CD4-positive, alpha-beta T cell treated with Interleukin-2 at 100 ng/mL for 4 hours (primary cell): ENCODE measurements at places on chromosomes 1 and 21.

GRCh38 chr1:89682611-89683010, 49.7 kb downstream of the LRRC8C start:
- no peak for DNase-seq

DNA sequence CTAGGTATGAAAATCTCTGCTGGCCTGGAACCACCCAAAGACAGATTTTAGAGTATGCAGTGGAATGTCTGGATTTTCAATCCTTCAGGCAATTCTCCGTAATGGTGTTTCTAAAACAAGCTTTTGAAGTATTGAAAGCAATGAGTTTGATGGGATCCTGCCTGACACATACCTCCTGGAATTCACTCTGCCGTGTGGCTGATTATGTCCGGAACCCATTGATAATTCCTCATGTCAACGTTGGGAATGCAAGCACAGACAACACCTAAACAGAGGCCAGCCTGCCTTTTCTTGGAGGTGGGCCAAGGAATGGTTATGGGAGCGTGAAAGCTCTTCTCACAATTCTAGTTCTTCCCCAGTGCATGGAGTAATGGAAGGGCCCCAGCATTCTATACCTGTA, 168.9 kb upstream of the HMCN1 start:
- no peak for DNase-seq

DNA sequence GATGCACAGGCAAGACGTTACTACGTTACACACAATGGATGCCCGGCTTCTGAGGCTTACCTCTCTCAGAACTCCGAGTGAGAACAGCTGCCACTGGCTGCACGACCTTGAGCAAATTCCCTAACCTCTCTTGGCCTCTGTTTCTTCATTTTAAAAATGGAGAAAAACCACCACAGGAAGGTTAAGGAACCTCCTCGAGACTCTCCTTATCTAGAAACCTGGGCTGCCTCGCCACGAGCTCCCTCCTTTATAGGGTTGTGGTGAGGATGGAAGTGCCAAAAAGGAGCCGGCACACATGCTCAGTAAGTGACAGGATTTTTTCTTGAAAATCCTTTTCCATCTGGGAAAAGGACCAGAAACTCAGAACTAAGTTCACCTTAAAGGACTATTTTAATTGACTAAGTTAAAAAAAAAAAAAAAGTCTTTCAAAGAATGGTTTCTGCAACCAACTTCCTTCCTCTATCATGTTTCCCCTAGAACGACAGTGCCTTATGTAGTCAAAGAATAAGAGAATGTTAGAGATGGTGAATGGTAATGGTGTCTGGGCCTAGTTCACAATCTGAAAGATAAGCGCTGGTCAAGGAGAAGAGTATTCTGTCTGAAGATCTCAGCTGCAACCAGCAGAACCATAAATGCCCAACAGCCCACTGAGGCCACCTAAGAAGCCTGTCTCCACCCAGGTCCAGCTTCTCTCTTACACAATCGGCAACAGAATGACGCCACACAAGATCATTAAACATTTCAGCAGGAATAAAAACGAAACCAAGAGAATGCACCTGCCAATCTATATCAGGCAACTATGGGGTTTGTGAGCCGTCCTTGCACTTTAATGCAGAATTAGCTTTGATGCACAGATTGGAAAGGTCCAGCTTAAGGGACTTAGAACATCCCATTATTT, 64.9 kb downstream of the SLC45A1 start:
- no peak for DNase-seq

- peak; percentile 74 for DNase-seq
These were observed 6.1 kb upstream of the ADAM15 start for GRCh38 chr1:155044812-155045657.

DNA sequence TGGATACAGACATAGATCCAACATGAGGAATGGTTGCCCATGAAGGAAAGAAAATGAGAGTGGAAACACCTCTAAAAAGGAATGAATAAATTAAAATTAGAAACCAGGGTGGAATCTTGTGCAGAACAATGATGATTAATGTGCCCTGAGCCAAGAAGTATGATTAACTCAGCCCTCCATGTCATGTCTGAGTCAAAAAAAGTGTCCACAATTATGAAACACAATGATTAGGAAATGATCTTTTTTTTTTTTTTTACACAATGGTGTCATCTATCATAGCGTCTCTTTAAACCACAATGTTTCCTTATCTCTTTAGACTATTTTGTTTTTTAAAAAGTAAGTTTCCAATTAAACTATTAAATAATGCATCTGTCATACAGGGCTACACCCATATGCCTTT, 78.9 kb upstream of the RAB4A start:
- peak; percentile 26 for DNase-seq

DNA sequence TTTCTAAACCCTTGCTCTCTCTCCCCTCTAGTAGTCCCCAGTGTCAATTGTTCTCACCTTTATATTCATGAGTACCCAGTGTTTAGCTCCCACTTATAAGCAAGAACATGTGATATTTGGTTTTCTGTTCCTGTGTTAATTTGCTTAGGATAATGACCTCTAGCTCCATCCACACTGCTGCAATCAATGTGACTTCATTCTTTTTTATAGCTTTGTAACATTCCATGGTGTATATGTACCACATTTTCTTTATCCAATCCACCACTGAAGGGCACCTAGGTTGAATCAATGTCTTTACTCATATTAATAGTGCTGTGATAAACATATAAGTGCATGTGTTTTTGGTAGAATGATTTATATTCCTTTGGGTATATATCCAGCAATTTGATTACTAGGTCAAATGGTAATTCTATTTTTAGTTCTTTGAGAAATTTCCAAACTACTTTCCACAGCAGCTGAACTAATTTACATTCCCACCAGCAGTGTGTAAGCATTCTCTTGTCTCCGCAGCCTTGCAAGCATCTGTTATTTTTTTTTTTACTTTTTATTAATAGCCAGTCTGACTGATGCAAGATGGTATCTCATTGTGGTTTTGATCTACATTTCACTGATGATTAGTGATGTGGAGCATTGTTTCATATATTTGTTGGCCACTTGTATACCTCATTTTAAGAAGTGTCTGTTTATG, 277.8 kb downstream of the LTN1 start:
- no peak for DNase-seq

- DNase-seq = no peak
These were observed 310.7 kb downstream of the PCP4 start for GRCh38 chr21:40177979-40178378.

DNA sequence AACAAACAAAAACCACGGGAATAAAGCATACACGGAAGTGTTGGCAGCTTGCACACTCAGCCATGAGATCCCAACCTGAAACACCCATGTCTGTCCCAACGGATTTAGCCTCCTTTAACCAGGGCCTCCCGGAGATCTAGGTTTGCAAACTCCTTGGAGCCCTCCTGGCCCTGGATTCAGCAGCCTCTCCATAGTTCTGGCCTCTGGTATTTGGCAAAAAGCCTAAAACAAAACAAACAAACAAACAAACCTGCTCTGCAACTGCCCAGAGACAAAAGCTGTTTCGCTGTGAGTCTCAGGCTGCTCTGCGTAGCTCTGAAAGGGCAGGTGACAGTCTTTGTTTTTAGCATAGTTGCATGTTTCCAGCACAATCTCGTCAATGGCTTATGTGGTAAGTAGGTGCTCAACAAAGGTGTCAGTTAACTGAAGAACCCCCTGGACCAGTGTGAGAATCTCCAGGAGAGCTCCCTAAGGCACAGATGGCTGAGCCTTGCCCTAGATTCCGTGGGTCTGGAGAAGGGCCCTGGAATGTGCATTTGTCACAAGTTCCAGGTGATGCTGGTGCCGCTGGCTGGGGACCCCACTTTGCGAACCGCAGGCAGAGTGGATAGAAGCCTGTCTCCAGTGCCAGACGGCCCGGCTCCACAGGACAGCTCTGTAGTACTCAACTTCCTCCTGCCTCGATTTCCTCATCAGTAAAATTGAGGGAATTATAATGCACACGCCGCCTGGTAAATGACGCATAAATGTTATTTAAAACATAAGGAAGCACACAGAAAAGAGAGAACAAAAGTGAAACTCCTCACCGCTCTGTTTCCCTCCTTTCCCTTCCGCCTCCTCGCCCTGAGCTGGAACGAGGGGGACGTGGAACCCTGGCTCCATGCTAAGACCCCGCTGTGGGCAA, 86.2 kb downstream of the RIPK4 start:
- no peak for DNase-seq

- DNase-seq = no peak
These were observed 36.5 kb downstream of the ZBTB18 start for GRCh38 chr1:244087611-244088010.

DNA sequence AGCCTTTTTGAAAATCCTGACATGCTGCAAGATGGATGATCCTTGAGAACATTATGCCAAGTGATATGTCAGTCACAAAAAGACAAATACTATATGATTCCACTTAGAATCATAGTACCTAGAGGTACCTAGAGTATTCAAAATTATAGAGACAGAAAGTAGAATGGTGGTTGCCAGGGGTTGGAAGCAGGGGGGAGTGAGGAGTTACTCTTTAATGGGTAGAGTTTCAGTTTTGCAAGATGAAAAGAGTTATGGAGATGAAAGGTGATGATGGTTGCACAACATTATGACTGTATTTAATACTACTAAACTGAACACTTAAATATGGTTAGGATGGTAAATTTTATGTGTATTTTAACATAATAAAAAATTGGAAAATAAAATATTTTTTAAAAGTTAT, 37.9 kb upstream of the PODN start:
- no peak for DNase-seq

GRCh38 chr1:184035719-184036516, 1.6 kb downstream of the COLGALT2 start:
- no peak for DNase-seq

DNA sequence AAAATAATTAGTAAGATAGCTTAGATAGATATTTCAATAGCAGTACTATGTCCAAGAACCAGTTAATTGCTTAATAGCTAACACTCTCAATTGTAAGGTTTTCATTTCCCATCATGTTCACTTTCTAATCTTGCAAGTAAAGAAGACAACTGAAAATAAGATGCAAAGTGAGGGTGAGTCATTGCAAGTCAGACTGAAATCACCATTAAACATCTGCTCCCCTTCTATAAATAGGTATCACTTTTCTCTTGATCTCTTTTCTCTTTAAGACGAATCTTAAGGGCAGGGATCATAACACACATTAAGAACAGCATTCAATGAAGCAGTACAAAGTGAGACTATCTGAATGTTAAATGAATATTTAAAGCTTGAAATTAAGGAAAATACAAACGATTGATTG, 40.4 kb downstream of the UBR4 start:
- no peak for DNase-seq

GRCh38 chr21:29453511-29453910, 154.8 kb downstream of the BACH1 start:
- no peak for DNase-seq

DNA sequence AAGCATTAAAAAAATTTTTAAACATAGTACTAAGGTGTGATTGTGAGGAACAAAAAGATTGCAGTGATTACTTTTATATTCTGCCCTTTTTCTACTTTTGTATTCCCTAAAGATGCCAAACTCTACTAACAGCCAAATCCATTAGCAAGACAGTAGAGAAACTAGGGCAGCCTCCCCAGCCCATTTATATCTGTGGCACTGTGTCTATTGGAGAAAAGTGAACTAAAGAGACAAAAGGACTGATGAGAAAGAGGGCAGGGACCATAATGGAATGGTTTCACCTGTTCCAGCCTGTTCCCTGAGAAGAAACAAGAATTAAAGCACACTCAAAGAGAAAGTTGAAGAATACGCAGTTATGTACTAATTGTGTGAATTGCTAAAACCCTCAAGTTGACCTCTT, 56.6 kb downstream of the ATG4C start:
- DNase-seq = no peak

- DNase-seq = no peak
These were observed 73.6 kb upstream of the LYST start for GRCh38 chr1:235940285-235940684.

- no peak for DNase-seq
These were observed 11.9 kb upstream of the HYI start for GRCh38 chr1:43465505-43466067.

DNA sequence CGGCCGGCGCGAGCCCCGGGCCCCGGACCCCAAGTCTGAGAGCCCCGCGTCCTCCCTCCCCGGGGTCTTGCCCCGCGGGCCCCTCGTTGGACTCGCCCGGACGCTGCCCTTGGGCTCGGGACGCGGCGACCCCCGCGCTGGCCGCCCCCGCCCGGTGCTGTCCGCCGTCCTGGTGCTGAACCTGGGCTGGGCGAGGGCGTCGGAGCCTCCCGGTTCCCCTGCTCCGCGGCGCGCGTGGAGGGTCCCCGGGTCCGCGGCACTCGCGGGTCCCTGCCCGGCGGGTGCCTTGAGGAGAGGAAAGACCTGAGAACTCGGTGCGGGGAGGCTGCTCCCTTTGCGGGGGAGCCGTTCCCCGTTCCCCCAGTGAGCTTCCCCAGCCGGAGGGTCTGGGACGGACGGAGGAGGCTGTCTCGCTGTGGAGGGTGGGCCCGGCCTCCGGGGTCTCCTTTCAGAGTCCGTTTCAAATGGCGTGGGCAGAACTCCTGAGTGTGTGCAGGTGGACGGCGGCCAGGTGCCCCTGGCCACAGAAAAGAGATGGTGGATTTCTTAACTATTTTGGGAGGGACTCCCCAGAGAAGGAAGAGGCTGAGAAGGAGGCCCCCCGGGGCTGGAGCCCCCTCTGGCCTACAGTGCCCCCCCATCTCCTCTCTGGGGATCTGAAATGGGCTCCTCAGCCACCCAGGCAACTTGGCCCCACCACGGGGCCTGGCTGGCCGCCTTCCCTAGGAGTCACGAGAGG, 595 bp downstream of the GABRD start:
- DNase-seq = no peak

DNA sequence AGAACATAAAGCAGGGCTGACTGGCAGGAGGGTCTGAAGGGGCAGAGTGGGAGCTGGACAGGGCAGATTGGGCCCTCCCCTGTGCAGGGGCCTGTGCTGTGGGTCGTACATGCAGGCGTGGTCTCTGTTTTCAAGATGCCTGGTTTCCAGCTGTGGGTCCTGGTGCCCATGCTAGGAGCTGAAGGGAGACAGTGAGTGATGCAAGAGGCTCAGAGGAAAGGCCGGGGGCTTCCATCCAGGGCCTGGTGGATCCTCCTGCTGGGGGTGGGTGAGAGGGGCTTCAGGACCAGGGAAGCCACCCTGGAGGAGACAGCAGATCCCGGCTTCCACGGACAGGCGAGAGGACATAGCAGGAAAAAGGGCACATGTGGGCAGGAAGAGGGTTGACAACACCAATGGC, 349.0 kb upstream of the VAMP3 start:
- no peak for DNase-seq

DNA sequence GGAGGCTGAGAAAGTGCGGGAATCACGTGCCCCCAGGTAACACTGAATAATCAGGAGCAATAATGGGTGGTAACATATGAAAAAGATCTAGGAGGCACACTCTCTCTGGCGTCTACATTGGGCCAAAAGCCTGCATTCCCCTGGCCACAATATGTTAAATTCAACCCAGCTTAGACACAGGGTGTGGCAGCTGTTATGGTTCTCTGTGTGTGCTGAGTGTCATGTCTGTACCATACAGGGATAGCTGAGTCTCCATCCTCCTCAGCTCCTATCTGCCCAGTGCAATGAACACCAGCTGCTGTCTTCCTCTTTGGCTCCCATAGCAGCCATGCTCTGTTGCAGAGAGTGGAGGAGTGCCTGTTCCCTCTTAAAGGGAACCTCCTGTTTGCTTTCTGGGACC, 14.3 kb downstream of the S100A11 start:
- no peak for DNase-seq
